ENCODE measurements at places on chromosomes 6 and 20.

GRCh38 chr6:35596448-35597442 is 84.0 kb upstream of the TULP1 start:
- DNase-seq, result no peak

DNA sequence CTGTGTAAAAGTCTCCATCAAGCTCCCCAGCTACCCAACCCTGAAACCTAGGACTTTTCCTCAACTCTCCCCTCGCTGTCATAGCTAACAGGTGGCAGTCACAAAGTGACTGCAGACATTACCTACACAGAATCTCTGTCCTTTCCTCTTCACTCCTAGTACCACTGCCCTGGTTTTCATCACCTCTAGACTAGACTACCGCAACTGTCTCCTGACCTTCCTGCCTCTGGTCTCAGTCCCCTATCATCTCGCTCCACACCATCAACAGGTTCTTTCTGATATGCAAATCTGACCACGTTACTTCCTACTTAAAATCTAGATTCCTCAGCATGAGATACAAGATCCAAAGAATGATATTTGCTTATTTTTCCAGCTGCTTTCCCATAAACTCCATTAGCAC is 93.8 kb downstream of the SMLR1 start:
- DNase-seq, result no peak

DNA sequence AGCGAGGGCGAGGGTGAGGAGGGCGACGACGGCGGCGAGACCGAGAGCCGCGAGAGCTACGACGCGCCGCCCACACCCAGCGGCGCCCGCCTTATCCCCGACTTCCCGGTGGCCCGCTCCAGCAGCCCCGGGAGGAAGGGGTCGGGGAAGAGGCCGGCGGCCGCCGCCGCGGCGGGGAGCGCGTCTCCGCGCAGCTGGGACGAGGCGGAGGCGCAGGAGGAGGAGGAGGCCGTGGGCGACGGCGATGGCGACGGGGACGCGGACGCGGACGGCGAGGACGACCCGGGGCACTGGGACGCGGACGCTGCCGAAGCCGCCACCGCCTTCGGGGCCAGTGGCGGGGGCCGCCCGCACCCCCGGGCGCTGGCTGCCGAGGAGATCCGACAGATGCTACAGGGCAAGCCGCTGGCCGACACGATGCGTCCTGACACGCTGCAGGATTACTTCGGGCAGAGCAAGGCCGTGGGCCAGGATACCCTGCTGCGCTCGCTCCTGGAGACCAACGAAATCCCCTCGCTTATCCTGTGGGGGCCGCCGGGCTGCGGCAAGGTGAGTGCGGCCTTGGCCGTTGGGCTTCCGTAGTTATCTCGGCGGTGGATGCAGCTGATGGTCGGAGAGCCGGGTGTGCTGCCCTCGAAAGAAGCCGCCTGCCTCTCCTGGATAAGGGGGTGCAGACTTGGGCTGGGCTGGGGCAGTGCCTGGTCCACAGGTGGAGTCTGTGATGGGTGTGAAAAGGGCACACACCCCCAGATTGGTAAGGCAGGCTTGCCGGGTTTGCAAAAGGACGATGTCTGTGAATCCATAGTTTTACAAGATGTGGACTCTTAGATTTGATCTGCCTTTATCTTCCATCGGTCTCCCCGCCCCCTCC is 938 bp downstream of the WRNIP1 start:
- peak; percentile 67 for DNase-seq

- DNase-seq, result no peak
These were observed 32.9 kb upstream of the PDE10A start for GRCh38 chr6:165695722-165696515.

DNA sequence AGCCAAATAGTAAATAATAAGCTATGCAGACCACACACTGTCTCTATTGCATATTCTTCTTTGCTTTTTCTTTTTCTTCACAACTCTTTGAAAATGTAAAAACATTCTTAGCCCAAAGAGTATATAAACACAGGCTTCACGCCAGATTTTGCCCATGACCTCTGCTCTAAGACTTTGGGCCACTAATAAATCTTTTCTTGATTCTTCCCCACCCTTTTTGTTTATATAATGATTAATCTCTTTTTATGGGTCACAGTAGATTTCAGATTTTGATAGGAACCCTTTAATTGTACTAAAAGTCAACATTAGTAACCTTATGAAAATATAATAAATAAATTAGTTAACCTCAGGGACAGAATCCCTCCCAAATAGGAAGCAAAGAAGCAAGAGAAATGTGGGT is 15.8 kb upstream of the ENPP5 start:
- no peak for DNase-seq

DNA sequence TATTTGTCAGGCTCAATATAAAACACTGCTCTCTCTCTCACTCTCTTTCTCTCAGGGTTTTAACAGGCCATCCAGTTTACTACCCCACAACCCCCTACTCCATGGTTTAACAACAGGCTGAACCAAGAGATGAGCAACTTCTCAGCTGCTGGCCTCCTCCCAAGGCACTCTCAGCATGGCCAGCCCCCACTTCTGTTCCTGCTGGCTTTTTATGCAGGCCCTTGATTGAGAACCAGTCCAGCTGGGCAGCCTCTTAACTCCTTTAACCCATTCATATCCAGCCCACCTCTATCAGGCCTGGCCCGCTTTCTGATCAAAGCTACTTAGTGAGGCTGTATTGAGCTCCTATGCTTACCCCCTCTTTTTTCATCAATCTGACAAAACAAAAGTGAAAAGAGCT is 346.8 kb upstream of the POU3F2 start:
- no peak for DNase-seq

DNA sequence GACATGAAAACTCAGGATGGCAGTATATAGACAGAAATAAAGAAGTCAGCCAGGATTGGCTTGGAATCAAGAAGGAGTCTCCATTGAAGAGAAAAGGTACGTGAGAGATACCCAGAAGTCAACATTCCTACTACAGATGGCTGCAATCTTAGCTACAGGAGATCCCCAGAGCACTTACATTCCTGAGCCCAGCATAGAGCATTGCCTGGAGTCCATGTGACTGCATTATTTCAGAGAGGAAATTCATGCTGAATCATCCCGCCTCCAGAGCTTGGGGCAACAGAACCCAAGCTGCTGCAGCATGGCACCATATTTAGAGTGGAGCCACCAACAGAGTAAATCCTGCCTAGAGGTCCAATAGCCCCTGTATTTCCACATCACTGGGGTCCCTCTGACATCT is 125.0 kb upstream of the GRIK2 start:
- DNase-seq, result no peak

GRCh38 chr20:57380081-57380750 is 11.0 kb upstream of the RBM38 start:
- DNase-seq, result no peak

- DNase-seq, result no peak
These were observed 143.1 kb downstream of the CDH26 start for GRCh38 chr20:60101201-60101890.

DNA sequence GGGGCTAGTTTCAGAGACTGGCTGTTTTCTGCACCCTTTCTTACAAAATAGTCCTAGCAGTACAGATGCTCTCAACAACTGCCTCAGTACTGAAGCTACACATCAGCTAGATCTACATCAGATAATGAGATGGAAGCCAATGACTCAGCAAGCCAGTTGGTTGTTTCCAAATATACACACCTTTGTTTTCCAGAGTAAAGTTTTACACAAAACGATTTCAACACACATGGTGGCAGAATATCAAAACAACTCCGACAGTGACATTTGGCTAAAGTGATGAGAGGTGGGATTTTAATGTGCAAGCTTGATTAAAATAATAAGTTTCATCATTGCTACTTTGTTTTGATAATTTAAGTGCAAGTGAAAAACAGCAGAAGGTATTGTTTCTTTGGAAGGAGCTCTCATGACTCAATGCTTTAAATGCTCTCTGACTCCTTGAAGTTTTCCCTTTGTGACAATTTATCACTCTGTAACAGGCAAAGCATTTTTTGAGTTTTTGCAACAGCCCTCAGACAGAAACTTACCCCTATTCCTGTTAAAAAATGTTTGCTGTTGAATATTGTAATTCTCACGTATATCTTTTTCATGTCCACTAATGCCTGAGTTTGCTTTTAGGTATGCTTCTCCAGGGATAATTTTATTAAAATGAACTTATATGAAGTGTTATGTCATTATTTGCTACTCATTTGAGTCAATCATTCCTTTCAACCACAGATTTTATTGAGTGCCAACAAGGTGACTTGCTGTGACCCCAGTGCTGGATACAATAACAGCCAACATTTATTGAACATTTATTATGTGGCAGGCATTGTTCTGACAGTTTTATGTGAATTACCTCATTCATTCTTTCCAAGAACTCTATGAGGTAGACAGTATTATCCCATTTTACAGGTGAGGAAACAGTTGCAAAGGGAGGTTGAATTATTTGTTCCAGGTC is 882.0 kb downstream of the TFAP2A start:
- no peak for DNase-seq

GRCh38 chr6:19757036-19757435 is 80.1 kb upstream of the ID4 start:
- DNase-seq, result no peak

GRCh38 chr6:70886661-70887060 is 70.2 kb downstream of the B3GAT2 start:
- no peak for DNase-seq

- DNase-seq, result no peak
These were observed 8.5 kb upstream of the REPS1 start for GRCh38 chr6:138996524-138996923.

DNA sequence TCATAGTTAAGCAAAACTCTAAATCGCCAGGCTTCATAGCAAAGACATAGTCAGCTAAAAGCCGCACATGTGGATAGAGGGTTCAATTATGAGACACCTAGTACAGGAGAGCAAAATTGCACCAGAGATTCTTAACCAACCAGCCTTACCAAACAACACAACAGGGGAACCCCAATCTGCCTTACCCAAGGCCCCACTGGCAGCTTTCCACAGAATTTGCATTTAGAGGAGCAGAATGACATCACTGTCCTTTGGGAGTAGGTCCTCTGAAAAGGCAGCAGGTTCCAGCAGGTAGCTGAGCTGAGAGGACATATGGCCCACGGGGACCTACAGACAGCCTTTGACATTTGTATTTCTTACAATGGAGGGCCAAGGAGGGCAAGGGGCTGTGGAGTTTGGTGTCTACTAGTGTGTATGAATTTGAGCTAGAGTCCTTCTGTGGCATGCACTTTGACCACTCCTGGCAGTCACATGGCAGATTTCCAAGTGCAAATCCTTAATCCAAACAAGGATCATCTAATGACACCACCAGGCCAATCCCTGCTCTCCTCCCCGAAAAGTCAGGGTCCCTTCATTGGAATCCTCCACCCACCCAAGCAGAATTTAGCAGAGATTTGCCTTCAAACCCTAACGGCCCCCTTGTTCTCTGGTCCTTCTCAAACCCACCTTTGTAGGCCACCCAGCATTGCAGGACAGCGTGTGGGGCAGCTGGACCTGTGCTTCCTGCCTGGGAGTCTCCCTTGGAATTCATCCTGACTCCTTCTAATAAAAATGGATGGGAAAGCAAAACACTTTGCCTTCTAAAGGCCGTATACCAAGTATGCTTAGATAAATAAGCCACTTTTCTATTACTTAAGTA is 171.2 kb upstream of the SUPT3H start:
- no peak for DNase-seq

- DNase-seq, result no peak
These were observed 13.8 kb downstream of the OLIG3 start for GRCh38 chr6:137480431-137480830.

DNA sequence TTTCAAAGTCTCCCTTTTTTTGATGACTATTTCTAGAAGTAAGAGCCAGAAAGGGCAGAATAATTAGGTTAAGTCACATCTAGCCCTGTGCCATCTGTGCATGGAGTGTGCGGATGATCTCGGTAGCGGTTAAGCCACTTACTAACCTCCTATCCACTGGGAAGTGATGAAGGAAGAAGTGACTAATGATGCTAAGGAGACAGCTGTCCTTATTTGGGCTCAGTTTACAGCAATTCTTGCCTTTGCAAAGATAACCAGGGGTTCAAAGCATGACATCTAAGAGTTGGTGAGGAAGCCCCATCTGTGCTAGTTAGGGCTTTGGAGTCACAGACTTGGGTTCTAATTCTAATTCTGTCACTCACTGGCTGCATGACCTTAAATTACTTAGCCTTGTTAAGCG is 62.4 kb upstream of the RREB1 start:
- no peak for DNase-seq

GRCh38 chr20:24598346-24598745 is 128.9 kb downstream of the SYNDIG1 start:
- DNase-seq, result no peak

DNA sequence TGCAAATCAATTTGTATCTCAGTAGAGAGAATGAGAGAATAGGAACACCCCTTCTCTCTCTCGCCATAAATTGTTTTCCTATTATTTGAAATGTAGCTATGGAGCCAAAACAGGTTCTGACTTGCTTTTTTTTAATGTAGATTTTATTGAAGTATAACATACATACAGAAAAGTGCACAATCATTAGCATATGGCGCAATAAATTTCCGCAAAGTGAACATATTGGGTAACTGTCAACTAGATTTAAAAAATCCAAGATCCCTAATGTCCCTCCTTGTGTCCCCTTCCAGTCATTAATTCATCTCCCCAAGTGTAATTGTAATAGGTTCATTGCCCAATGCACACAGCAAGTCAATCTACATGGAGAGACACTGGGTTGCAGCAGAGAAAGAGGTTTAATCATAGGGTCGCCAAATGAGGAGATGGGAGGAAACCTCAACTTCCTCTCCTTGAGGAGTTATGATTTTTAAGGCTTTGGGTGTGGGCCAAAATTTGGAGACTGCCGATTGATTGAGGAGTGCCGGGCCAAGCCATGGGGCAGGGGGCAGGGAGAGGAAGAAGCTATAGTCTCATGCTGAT is 43.3 kb upstream of the TGM3 start:
- peak; percentile 72 for DNase-seq

GRCh38 chr6:169724494-169725124 is at the start of gene PHF10:
Gene PHF10 (minus strand): TSS chr6:169724500. CDS start chr6:169723931, 569 bp downstream.
- peak; percentile 88 for DNase-seq

DNA sequence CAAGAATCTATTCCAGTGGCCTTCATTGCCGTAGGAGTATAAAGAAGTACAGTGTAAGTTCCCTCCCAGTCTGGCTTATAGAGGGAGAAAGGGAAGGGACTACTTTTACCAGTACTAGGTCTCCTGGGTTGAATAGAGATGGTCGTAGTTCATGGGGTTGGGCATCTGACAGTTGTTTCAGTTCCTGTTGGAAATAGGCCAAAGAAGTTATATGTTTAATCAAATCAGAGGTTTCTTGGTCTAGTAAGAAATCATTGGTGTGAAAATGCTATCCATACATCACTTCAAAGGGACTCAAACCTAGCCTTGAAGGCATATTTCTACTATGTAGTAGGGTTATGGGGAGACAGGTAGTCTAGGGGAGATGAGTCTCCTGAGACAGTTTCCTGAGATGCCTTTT is 45.6 kb upstream of the MAN1A1 start:
- DNase-seq, result no peak

GRCh38 chr6:141169419-141169818 is 963.3 kb upstream of the GJE1 start:
- DNase-seq, result no peak

- DNase-seq, result no peak
These were observed 26.6 kb upstream of the ADGRF4 start for GRCh38 chr6:47671777-47672176.

GRCh38 chr20:25859649-25860530 is 163.2 kb upstream of the ZNF337 start:
- DNase-seq, result peak; percentile 56

Measured in NB4 (cell line).